ENCODE measurements at places on chromosomes 3 and 15. TPM values are rescaled to one million over a fixed set of nuclear protein-coding genes. Genes with fewer than 3 reads are reported as not detected.

GRCh38 chr15:91529534-91529933 is 324.0 kb upstream of the SLCO3A1 start:
- H3K36me3 ChIP-seq: no peaks in the 10 kb centered on the region
- H3K27me3 ChIP-seq: peaks cover 5% of the 10 kb centered on the region
- H3K27ac ChIP-seq: no peak overlapping the region
- H3K4me3 ChIP-seq: peak overlapping the region; percentile 20

DNA sequence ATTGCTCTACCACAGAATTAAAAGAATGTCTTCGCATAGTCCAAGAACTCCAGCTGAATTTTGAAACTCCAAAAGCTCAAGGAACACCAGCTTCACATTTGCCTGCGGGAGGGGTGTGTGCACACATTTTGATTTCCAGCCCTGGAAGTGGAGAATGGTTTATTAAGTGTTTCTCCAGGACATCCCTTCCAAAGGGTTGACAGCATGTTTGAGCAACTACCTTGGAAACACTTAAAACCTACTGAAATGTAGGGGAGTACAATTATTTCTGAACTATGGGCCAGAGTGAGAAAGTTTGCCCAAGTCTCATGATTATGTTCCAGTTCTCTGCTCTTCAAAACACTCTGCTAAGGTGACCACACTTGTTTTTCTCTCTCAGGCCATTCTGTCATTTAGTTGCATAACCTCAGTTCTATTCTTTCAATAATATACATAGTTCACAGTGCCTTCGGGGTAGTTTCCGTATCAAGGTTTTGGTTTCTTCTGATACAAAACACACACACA is 7.9 kb downstream of the ACP3 start:
- H3K27me3 ChIP-seq: peaks cover 10% of the 10 kb centered on the region
- DNase-seq: no peak
- H3K36me3 ChIP-seq: no peaks in the 10 kb centered on the region
- H3K4me1 ChIP-seq: no peaks in the 10 kb centered on the region

GRCh38 chr3:188351648-188352047 is 197.7 kb downstream of the LPP start:
- no peak overlapping the region for H3K27ac ChIP-seq
- no peaks in the 10 kb centered on the region for H3K27me3 ChIP-seq
- H3K4me1 ChIP-seq: peaks cover 17% of the 10 kb centered on the region
- H3K4me3 ChIP-seq: no peak overlapping the region

GOLGA8J gene
- total RNA-seq: not detected

DNA sequence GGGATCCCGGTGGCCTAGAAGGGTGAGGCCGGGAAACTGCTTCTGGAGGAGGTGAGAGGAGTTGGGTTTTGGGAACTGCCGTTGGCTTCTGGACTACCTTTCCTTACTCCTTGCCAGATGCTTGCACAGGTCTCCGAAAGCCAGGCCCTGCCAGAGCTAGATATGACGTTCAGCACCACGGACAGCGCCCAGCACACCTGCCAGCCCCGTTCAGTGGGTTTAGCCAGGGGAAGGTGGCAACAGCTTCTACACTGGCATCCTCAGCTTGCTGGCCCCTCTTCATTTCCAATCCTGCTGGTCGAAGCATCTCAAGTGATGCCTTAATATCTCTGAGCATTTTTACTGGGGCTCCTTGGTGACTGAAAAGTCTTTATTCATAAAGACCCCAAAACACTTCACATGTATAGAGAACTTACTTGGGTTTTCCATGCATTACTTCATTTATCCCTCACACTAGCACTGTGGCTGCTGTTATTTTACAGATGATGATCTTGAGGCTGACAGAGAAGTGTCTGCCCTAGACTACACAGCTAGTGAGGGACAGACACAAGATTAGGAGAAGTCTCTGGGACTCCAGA is 21.9 kb downstream of the HCN4 start:
- H3K36me3 ChIP-seq: no peaks in the 10 kb centered on the region
- H3K27me3 ChIP-seq: peaks cover 7% of the 10 kb centered on the region
- no peak overlapping the region for H3K27ac ChIP-seq
- DNase-seq: peak; percentile 53

DNA sequence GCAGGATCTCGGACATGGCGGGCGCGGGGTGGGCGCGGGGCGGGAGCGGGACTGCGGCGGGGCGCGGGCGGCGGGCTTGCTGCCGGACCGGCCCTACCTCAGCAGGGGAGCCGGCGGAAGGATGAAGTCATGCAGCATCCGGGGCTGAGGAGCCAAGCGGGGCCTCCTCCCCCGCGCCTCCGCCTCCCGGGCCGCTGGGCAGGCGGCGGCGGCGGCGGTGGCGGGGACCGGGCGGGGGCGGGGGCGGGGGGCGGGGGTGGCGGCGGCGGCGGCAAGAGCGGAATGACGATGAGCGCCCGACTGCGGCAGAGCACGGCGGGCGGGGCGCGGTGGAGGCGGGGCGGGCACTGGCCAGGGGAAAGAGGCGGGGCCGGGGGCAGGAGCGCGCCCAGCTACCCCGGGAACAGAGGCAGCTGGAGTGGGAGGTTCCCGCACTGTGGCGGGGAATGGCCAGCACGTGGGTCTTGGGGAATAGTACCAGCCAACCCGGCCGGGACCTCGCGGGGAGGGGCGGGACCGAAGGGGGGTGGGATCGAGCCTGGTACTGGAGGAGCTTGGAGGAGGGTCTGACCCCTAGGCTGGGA is at the start of gene CAMK2N2:
Gene CAMK2N2 (minus strand): TSS at position 284 of the 584 bp plus-strand sequence. CDS start 268 bp downstream, at position 16.
- peak within 1 kb of the TSS; percentile 71 for H3K4me3 ChIP-seq
- H3K27ac ChIP-seq: no peak within 1 kb of the TSS
- H3K4me1 ChIP-seq: peaks cover 17% of the 10 kb centered on the region

DNA sequence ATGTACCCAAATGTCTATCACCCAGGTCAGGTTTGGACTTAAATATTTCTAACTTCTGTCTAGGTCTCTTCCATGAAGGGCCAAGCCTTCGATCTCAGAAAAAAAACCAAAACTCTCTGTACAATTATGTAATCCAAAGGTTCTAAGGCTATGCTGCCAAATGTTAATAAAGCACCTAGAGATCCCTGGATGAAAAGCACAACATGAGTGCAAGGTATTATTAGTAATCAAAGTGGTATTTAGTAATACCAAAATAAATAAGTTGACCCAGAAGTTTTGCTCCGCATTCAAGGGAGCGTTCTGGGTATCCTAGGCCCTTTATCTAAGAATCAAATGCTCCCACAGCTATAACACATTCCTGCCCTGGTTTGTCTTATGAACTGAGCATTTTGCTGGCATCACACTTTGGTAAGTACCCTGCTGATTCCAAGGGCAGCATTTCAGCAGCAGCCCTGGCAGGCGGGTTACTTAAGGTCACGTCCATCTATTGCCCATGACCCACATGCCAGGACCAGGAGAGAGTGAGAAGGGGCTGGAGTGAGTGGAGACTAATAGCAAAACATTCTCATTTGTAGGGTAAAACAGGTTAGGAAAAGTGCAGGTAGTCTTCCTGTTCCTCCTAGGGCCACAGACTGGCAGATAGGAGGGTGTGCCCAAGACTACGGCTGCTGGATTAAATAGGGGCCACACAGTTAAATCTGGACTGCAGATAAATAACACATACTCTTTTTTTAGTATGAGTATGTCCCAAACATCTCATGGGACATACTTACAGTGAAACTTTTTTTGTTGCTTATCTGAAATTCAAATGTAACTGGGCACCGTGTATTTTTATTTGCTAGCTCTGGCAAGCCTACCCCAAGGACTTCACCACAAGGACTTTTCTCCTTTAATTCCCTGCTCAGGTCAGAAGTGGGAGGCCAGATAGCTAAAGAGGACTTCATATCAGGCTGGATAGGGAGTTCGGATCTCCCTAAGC is 76.0 kb upstream of the SNRK start:
- no peak for DNase-seq
- H3K4me3 ChIP-seq: no peak overlapping the region
- no peaks in the 10 kb centered on the region for H3K36me3 ChIP-seq
- peaks cover 13% of the 10 kb centered on the region for H3K4me1 ChIP-seq

IL5RA gene
- total RNA-seq: not detected

- H3K27ac ChIP-seq: peak overlapping the region; percentile 100
- peaks cover 79% of the 10 kb centered on the region for H3K36me3 ChIP-seq
- peak overlapping the region; percentile 92 for H3K4me3 ChIP-seq
- peaks cover 68% of the 10 kb centered on the region for H3K4me1 ChIP-seq
Observed at GRCh38 chr3:50605901-50606326, 5.7 kb downstream of the CISH start.

GTPBP8 gene
- 31.6 TPM for total RNA-seq

DNA sequence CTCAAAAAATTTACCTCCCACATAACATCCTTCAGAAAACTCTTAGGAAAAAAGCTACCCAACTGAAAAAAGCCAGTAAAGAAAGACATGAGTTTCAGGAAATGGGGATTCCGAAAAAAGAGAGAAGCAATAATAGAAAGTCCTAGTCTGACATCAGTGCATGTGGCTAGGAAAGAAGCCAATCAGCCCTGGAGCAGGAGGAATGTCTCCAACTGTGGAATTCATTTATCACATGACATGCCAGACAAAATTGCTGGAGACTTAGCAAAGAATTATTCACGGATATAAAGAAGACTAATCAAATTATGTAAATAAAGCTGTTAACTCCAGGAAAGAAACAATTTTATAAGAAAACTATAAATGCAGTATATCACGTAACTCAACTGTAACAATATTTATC is 258.9 kb upstream of the RARB start:
- no peaks in the 10 kb centered on the region for H3K27me3 ChIP-seq
- H3K36me3 ChIP-seq: no peaks in the 10 kb centered on the region
- no peak overlapping the region for H3K27ac ChIP-seq
- no peaks in the 10 kb centered on the region for H3K4me1 ChIP-seq
- DNase-seq: no peak

CAV3 gene
- total RNA-seq: not detected

GRCh38 chr3:190676481-190676880 is 162.6 kb downstream of the IL1RAP start:
- no peak overlapping the region for H3K27ac ChIP-seq
- DNase-seq: no peak
- H3K4me1 ChIP-seq: no peaks in the 10 kb centered on the region
- no peaks in the 10 kb centered on the region for H3K36me3 ChIP-seq

- H3K4me3 ChIP-seq: no peak overlapping the region
- no peak overlapping the region for H3K27ac ChIP-seq
- H3K36me3 ChIP-seq: no peaks in the 10 kb centered on the region
- H3K4me1 ChIP-seq: no peaks in the 10 kb centered on the region
- peaks cover 42% of the 10 kb centered on the region for H3K27me3 ChIP-seq
Observed at GRCh38 chr3:125958511-125959316, 10.3 kb upstream of the ROPN1B start.

- no peaks in the 10 kb centered on the region for H3K27me3 ChIP-seq
- H3K36me3 ChIP-seq: no peaks in the 10 kb centered on the region
- H3K27ac ChIP-seq: no peak overlapping the region
- no peak for DNase-seq
Observed at GRCh38 chr3:175743733-175744400, 884.7 kb downstream of the NAALADL2 start.

GRCh38 chr3:179860275-179861107 is 176.2 kb downstream of the PEX5L start:
- H3K27me3 ChIP-seq: no peaks in the 10 kb centered on the region
- H3K4me3 ChIP-seq: no peak overlapping the region
- no peak for DNase-seq
- no peaks in the 10 kb centered on the region for H3K36me3 ChIP-seq
